ENCODE measurements at places on chromosomes 16 and 17.

GRCh38 chr16:19716183-19716582, 1.8 kb downstream of the KNOP1 start:
- no peak for DNase-seq

GRCh38 chr17:31007695-31008373, 37.0 kb downstream of the RNF135 start:
- no peak for DNase-seq

- DNase-seq: no peak
These were observed 2.8 kb upstream of the ATXN2L start for GRCh38 chr16:28820016-28820415.

GRCh38 chr16:7304279-7304678, 28.4 kb upstream of the RBFOX1 start:
- DNase-seq: no peak

DNA sequence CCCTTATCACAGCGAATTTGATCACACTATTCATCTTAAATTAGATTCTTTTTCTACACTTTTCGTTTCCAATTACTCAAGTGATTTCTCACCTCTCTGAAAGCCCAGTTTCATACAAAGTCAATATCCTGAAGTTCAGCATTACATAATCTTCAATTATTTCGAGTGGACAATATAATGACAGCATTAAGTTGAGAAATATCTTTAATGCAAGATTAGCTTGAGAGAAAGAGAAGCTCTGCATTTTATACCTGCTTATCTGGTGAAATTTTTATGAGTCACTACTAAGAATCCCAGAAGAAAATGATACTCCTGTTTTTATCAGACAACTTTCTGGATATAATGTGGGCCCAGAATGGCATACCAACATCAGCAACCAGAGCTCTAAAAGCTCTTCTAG, 509.6 kb downstream of the KCNJ2 start:
- no peak for DNase-seq

DNA sequence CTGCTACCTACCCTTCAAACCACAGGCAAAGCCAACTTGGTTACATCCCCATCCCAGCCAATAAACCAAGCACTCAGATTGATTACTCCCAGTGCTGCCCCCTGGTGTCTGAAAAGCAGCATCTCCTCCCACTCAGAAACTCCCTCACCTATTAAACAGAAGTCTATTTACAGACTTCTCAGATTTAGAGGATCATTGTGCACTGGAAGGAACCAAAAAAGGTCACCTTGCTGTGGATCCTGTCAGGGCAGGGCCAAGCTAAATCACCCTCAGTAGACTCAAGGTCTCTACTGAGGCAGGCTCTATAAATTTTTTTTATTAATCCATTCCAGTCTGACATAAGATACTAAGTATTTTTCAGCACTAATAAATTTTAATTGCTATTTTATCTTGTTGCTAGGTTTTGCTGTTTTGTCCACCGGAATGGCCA, 17.6 kb downstream of the HIGD1B start:
- peak; percentile 37 for DNase-seq

DNA sequence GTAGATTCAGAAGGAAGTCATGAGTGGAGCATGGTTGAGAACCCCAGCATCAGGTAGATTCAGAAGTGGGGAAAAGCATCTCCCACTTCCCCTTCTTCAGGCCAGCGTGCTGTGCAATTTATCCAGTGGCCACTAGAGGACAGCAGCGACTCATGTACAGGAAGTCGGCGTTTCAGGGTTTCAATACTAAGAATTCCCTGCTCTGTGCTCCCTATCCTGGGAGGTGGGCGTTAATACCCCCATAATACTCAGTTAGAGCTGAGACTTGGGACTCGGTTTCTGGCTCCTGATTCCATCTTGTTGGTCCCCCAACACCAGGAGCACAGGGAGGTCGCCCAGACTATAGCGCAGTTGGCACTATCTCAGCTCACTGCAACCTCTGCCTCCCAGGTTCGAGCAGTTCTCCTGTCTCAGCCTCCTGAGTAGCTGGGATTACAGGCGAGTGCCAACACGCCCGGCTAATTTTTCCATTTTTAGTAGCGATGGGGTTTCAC, 75.3 kb upstream of the AMZ2 start:
- DNase-seq: peak; percentile 66

- DNase-seq: no peak
These were observed 77.1 kb downstream of the MRM3 start for GRCh38 chr17:859061-859823.

GRCh38 chr16:82653550-82654511, 27.1 kb downstream of the CDH13 start:
- DNase-seq: no peak

- no peak for DNase-seq
These were observed 19.6 kb upstream of the P2RX1 start for GRCh38 chr17:3935825-3936355.

DNA sequence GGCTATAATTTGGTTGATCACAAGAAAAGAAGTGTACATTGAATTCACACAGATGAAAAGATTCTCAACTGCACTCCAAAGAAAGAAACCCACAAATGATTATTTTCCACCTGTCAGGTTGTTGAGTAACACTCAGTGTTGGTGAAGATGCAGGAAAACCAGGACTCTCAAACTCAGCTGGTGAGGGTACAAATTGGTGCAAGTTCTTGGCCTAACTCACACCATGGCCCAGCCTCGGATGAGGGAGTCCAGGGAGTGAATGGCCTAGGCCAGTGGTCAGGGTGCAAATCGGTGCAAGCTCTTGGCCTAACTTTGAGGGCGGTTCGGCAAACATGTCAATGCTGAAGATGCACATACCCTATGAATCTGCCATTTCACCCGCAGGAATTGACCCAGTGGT, 8.6 kb downstream of the SCNN1B start:
- no peak for DNase-seq

DNA sequence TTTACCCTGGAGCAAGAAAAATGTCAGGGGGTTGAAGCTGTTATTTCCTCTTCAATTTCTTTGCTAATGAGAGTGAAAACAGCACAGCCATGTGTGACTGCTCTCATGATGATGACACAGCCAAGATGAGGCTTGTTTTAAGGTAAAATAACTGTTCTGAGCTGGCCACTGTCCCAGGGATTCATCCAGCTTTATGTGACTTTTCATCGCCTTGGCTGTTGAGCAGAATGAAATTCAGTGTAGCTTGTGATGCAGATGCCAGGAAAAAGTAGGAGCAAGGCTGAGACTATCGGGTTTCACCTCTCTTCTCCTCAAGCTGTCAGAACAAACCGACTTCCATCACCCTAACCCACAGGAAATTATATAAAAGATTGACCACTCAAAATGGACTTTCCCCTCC, 361.8 kb upstream of the CDH5 start:
- DNase-seq: no peak

- DNase-seq: no peak
These were observed 4.4 kb downstream of the CRLF3 start for GRCh38 chr17:30819971-30820705.

GRCh38 chr16:22898131-22898530, 84.2 kb downstream of the HS3ST2 start:
- DNase-seq: no peak

GRCh38 chr17:68953340-68953997, 1.7 kb downstream of the ABCA8 start:
- DNase-seq: no peak

GRCh38 chr16:86289907-86290306, 220.4 kb upstream of the FOXF1 start:
- DNase-seq: no peak

- no peak for DNase-seq
These were observed 10.2 kb downstream of the NDE1 start for GRCh38 chr16:15660203-15660601.

- DNase-seq: no peak
These were observed 179.4 kb upstream of the IRX6 start for GRCh38 chr16:55144651-55145050.

DNA sequence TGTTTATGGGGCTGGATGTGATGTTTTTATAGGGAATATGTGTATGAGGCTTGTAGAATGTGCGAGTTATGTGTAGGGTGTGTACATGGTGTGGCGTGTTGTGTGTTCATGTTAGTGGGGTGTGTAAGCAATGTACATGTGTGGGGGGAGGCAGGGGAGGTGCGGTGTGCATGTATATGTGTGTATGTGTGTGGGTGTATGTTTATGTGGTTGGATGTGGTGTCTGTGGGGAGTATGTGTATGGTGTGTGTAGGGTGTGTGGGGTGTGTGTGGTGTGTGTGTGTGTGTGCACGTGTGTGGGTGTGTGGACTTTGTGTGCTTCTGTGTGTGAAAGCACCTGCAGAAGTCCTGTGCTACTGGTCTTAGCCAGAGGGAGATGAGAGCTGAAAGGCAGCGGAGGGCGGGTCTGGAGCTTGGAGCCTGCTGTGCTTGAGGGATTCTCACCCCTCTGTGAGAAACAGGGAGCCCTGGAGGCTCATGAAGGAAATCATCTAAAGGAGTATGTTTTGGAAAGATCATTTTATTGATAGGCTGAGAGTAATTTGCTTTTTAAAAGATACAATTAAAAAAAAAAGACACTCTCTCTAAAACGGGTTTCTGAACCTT, 222.7 kb downstream of the HS3ST4 start:
- DNase-seq: no peak

- DNase-seq: no peak
These were observed 130.9 kb downstream of the STX8 start for GRCh38 chr17:9444687-9445086.

- no peak for DNase-seq
These were observed 556.9 kb upstream of the CDH5 start for GRCh38 chr16:65809627-65810026.

DNA sequence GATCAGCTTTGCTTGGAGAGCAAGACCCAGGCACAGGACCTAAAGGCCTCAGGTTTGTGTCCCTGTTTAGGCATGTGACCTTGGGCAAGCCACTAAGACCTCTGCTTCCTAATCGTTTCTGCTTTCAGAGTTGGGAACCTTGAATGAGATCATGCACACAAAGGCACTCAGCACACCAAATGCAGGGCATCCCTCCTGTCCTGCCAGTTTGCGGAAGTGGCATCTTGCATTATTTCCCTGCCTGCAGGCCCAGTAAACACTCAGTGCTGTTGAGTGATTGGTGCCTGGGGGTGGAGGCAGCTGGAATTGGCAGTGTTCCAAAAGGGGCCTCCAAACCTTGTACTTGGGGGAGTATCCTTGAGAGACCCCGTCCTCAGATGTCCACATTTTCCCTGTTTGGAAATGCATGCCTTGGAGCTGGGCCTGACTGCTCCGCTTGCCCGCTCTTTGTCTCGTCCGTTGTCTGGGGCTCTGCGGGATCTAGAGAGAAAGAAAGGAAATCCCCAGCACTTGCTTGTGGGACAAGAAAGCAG, 28.7 kb downstream of the MRM1 start:
- DNase-seq: no peak

DNA sequence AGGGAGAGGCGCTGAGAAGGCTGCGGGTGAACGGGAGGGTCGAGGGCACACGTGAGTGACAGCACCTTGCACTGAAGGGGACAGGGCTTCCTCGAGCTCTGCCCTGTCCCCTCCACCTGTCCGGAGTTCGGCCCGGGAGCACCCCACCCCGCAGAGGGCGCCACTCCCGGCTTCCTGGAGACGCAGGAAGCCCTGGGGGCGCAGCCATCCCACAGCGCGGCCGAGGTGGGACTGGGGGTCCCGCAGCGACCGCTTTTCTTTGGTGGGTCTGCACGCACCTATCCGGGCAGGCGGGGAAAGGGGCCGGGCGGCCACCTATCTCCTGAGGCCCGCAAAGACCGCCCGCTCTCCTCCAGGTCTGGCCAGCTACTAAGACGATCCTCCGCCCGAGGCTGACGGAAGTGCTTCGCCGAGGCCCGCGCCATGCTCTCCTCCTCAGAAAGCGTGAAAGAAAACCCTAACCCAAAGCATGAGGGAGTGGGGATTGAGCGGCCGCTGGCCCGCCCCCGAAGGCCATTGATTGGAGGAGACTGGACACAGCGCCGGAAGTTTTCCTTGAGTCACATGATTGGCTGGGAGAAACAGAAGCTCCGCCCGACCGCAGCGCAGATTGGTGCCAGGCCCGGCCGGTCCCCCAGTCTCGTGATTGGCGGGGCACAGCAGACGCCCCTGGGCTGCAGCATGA, 34.4 kb downstream of the DDX19A start:
- DNase-seq: peak; percentile 89

DNA sequence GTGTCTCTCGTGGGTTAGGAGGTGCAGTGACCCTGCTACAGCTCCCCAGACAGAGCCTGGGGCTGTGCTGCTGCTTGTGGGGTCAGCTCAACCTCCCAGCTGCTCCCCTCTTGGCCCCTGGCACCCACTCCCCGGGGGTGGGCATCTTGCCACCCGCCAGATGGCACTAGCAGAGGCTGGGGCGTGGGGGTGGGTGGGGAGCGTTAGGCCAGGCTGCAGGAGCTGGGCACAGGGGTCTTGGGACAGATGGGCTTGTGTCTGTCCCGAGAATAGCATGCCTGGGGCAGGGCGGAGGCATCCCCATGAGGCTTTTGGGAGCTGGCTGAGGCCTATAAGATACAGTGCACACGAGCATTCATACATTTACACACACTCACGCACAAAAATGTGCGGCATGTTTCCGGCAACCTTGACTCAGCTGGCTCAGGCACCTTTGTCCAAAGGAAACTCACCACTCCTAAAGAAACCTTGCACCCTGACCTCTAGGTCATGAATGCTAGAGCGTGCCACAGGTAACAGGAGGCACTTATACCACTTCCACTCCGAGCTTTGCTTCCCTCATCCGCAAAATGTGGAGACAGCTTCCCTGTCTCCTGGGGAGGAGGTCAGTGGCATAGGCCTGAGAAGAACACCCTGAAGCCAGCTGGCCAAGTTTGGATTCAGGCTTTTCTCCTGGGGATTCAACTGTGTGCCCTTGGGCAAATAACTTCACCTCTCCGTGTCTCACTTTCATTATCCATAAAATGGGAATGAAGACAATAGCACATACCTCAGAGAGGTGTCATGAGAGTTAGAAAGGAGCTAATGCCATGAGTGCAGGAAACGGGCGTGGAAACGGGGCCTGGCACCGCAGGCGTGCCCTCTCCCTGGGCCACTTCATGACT, 78.9 kb upstream of the LHX1 start:
- DNase-seq: no peak

- no peak for DNase-seq
These were observed 28.2 kb downstream of the TNFRSF13B start for GRCh38 chr17:16943541-16944333.

- no peak for DNase-seq
These were observed 2.8 kb downstream of the TSR3 start for GRCh38 chr16:1348926-1349325.

GRCh38 chr16:279531-279930, 860 bp upstream of the ARHGDIG start:
- DNase-seq: no peak

GRCh38 chr17:28295677-28296578, 23.1 kb upstream of the TMEM97 start:
- no peak for DNase-seq

- no peak for DNase-seq
These were observed 29.0 kb downstream of the MARCHF10 start for GRCh38 chr17:62778990-62779681.

GRCh38 chr17:18235743-18236256, 10.4 kb downstream of the LLGL1 start:
- no peak for DNase-seq
